ENCODE measurements at places on chromosomes 3 and 15.

DNA sequence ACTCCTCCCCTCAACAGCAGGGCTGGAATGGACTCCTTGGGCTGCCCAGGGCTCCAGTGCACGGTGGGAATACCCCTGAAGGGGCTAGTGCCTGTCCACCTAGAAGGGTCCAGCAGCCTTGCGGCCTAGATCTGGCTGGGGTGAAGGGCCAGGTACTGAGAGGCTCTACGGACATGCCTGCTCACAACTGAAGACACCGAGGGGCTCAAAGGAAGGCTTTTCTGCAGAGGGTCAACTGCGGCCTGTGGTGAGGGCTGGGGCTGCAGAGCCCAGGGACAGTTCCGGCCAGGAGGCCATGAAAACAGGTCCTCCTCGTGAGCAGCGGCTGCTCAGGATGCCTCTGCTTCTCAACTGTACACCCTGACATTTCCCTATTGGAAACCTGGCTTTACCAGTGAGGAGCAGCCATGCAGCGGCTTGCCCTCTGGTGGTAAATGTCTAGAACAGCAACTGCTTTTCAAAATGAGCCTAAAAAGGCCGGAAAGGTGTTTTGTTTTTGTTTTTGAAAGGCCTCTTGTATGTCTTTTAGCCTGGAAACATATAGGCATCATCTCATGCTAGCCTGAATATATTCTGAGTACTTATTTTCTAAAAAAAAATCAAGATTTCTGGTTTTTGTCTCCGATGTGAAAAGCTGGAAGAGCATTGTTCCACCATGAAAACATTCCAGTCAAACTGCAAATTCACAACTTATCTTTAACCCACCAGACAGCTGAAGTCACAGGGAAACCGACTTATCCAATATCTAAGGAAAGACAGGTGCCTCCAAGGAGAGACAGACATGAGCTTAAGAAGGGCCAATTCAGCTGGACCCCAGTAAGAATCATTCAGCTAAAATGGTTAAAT lies 163.4 kb downstream of the KLF13 start:
- peak overlapping the region; percentile 50 for H3K27ac ChIP-seq
- no peak for DNase-seq
- H3K4me1 ChIP-seq: no peaks in the 10 kb centered on the region
- no peak overlapping the region for H3K4me3 ChIP-seq
- no peaks in the 10 kb centered on the region for H3K36me3 ChIP-seq

DNA sequence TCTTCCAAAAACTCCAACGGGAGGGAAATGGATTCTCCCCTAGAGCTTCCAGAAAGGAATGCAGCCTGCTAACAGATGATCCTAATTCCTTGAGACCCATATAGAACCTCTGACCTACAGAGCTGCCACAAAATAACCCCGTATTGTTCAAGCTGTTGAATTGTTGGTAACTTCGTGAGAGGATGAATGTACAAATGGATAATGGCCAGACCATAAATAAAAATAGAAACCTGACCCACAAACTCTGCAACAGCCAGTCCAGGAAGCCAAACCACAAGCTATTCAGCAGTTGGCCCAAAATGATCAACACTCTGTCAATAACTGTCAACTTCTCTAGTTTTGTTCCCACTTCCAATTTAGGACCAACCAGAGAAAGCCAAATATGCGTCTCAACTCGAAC lies 414.0 kb upstream of the ZNF717 start:
- no peaks in the 10 kb centered on the region for H3K4me1 ChIP-seq
- no peak overlapping the region for H3K4me3 ChIP-seq
- no peaks in the 10 kb centered on the region for H3K36me3 ChIP-seq

DNA sequence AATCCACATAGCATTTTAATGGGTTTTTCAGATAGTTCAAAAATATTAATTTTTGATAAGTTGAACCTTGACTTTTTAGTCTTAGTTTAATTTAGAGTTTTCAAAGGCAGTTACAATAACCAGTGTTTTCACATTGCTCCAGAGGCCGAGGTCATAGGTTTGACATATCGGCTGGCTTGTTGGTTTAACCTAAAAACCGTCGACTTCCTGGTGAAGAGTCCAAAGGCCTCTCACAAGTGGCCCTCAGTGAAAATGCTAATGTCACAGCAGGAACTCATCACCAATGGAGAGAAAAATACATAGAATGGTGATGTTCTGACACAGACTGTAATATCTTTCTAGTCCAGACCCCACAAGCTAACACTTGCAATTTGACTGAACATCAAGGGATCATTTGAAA lies 642.3 kb downstream of the PLOD2 start:
- no peak for DNase-seq
- H3K36me3 ChIP-seq: no peaks in the 10 kb centered on the region
- no peak overlapping the region for H3K4me3 ChIP-seq

- H3K4me3 ChIP-seq: no peak overlapping the region
- DNase-seq: peak; percentile 22
- no peaks in the 10 kb centered on the region for H3K36me3 ChIP-seq
- H3K27me3 ChIP-seq: no peaks in the 10 kb centered on the region
These were observed 55.7 kb downstream of the EPHB1 start for GRCh38 chr3:134850761-134851160.

DNA sequence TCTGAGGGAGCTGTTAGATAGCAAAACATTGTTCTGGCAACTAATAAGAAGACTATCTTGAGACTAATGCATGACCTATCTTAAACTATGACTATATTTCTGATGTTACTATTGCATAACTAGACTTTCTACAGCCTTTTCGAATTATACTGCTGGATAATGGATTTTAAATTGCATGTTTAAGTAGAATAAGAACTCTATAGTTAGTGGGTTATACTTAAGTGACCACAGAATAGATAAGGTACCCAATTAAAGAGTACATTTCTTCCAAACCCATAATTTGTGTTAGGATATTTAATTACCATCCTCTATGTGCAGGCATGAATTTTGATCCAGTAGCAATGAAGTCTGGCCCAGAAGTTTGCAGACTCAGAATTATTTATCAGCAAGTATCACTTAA lies 44.6 kb upstream of the SPPL2A start:
- H3K4me3 ChIP-seq: no peak overlapping the region
- DNase-seq: no peak
- H3K36me3 ChIP-seq: no peaks in the 10 kb centered on the region

DNA sequence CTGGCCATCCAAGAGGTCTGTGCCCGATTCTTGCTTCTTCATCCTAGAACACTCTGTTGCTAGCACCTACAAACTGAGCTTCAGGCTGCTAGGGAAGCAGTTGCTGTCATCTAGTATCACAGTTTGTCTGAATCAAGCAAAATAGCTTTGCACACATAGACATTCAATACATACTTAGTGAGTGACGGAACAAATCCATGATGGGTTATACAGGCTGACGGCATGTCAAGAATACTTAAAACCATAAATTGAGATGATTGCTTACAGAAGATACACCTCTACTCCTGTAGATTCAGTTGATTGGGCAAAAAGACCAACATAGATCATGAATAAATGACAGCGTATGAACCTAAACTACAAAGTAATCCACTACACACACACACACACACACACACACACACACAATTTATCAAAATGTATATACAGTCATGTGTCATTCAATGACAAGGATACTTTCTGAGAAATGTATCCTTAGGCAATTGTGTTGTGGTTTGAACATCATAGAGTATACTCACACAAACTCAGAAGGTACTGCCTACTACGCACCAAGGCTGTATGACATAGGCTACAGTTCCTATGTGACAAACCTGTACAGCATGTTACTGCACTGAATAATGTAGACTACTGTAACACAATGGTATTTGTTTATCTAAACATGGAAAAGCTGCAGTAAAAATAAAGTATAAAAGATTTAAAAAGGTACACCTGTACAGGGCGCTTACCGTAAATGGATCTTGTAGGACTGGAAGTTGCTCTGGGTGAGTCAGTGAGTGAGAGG lies 14.4 kb upstream of the HEG1 start:
- no peak for DNase-seq
- no peaks in the 10 kb centered on the region for H3K36me3 ChIP-seq
- H3K4me1 ChIP-seq: no peaks in the 10 kb centered on the region
- H3K27ac ChIP-seq: no peak overlapping the region
- H3K4me3 ChIP-seq: no peak overlapping the region
- H3K27me3 ChIP-seq: no peaks in the 10 kb centered on the region

Measured in uterus (tissue), 4 donors.